Coronary artery (tissue), 2 donors: ENCODE measurements at places on chromosomes 5 and 9.

DNA sequence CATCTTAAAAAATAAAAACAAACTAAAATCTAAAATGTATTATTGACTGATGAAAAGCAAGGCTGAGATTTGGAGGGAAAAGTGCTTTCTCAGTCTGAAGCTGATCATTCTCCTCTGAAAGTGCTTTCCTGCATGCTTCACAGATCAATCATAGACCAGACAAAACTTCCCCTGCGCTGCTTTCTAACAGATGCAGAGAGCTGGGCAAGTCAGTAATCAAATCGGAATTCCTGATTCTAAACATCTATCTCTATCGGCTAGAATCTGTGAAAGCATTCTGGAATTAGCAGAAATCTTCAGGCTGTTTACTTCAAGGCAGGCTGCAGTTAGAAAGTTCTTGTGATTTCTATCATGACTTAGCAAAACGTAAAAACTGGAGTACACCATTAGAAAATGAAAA, 15.6 kb upstream of the FAM81B start:
- DNase-seq, result no peak

DNA sequence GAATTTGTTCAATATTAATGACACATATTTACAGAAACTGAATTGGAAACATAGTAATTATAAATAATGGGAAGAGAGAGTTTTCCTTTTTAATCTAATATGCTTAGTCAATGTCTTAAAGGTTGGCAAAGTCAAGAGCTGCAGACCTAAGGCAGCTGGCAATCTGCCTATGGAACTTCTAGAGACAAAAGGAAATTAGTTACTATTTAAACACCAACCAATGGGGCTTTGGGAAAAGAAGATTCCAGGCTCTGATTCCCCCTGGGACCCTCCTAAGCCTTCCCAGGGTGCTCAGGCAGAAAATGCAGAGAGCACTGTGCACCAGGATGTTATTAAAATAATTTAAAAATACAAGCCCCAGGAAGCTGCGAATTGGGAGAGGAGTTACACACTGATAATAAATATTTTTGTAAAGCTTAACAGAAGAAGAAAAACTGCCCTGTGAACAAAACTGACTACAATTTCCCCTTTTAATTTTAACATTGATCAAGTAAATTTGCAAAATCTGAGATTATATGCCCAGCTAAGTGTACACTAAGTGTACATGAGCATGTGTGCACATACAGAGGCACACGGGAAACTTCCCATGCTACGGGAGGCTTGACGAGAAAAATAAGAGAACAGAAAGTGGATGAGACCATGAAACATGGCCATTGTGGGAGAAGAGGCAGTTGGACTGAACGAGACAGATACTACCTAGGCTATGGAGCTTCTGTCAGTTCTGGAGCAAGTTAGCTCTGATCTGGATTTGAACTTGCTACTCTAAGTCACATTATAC, 77.4 kb upstream of the ADAMTS16 start:
- DNase-seq, result no peak

DNA sequence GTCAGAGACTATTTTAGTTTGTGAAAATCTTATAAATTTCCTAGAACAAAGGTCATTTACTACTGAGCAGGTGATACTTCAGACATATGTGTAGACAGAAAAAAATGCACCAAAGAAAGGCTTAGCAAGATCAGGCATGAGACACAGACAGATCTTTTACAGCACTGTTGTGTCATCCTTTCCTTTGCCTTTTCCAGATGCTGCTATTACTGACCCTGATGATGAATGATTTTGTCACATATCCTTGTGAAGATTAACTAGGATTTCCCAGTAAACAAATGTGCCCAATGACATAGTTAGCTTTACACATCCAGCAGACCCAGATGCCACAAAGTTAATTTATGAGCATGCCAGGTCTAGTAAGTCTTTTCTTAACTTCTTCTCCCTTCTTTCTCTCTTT, 68.2 kb downstream of the DMRTA1 start:
- DNase-seq, result no peak

GRCh38 chr5:107376546-107377276, 294.0 kb downstream of the EFNA5 start:
- DNase-seq, result no peak

DNA sequence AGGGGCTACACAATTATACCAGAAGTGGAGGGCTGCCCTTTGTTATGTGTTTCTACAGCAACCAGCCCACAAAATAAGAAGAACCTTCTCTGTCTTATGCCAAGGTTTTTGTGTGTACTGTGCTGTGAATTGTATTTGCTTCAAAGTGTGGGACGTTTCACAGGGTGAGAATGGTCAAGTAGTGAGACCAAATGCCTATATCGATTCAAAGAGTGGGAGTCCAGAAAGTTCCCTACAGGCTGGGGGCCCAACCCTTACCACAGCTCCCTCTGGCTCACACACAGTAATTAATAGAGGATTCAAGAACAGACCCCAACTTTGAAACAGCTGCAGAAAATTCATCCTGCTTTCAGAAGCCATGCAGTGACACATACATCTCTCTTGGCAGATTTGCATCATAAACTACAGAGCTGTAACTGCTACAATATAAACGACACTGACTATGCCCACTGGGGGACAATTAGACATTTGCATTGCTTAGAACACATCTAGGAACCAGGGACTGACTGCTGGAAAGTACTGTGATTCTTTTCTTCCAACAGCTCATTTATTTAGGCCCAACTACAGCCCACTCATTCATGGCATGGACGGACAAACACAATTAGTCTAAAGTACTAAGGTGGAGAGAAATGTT, 12.8 kb downstream of the ENC1 start:
- DNase-seq, result no peak

DNA sequence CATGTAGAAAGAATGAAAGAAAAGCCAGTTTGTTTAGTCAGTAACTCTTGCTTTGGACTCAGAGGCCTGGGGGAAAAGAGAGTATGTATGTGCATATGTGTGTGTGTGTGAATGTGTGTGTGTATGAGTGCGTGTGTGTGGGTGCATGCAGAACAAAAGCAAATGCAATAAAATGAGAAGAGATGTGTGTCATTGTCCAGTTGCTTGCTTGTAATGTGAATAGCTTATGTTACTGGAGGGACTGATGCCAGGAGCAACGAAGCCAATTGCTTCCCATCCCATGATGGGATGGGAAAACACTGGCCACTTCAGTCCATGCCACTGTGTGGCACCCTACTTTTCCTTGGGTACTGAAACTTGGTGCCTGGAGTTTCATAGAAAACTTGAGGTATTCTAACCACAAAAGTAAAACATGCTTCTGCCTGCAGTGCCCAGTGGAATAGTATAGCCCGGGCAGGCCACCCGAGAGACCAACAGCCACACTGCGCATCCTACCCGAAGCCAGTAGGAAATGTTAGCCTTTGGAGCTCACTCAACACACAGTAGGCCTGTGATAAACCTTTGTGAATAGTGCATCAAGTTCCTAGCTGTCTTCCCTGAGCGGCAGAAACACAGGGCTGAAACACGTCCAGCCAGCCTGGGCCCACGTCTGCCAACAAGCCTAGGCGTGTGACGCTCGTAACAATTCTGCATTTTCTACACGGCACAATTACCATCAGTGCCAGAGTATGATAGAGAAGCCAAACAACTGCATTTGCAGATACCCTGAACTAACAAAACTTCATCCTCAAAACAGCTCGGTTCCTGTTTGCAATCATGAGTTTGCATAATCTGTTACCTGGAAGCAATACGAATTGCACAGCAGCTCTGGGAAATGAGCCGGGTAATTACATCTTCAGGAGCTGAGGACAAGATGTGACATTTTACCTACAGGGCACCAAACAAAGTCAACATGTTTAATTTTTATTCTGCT, 198.1 kb downstream of the SYK start:
- no peak for DNase-seq

DNA sequence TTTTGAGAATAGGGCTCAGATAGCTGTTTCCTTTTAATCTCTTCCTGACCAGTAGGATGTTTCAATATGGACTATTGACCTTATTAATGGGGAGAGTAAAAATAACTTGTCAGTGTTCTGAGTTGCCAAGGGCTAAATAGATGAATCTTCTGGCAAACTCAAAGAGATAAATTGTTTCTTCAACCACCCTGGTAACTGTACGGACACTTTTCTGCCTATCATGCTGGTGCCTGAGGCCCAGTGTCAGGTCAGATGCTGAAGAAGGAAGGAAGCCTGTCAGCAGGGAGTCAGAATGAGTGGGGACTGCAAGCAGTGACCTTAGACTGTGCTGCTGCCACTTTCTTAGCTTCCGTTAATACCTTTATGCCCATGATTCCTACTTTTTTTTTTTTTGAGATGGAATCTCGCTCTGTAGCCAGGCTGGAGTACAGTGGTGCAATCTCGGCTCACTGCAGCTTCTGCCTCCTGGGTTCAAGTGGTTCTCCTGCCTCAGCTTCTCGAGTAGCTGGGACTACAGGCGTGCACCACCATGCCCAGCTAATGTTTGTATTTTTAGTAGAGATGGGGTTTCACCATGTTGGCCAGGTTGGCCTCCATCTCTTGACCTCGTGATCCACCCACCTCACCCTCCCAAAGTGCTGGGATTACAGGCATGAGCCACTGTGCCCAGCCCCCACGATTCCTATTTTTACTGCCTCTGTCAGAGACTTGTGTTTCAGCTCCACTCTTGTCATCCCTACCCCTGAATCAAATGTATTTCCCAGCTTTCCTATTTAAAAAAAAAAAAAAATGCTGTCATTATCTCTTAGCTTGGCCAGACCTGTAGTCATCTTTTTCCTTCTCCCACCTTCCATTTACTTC, 33.7 kb downstream of the TGFBR1 start:
- no peak for DNase-seq

- DNase-seq, result no peak
Measured at GRCh38 chr5:73180566-73180965, 7.6 kb downstream of the TMEM174 start.

DNA sequence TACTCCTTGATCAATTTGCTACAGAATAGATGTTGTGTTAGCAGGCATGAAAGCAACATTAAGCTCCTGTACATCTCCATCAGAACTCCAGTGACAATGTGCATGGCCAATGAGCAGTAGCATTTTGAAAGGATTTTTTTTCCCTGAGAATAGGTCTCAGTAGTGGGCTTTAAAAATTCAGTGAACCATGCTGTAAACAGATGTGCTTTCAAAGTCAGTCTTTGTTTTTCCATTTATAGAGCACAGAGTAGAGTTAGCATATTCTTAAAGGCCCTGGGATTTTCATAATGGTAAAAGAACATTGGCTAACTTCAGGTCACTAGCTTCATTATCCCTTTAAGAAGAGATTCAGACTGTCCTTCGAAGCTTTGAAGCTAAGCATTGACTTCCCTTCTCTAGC, 150.8 kb downstream of the VPS13A start:
- DNase-seq, result no peak

DNA sequence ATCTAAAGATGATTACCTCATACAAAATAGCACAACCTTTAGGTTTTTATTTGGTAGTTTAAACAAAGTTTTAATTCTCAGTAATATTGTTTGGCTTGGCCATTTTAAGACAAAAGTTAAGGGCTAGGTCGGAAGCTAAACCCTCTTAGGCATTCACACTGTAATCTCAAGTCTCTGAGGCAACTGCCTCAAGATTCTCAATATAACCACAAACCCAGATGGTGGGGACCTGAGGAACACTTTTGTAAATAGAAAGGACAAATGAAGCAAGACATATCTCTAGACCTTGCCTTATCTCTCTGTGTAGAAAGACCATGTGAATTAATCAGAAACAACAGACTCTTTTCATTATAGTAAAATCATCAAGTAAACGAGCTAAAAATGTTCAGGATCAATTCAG, 500.2 kb upstream of the CDH6 start:
- no peak for DNase-seq

DNA sequence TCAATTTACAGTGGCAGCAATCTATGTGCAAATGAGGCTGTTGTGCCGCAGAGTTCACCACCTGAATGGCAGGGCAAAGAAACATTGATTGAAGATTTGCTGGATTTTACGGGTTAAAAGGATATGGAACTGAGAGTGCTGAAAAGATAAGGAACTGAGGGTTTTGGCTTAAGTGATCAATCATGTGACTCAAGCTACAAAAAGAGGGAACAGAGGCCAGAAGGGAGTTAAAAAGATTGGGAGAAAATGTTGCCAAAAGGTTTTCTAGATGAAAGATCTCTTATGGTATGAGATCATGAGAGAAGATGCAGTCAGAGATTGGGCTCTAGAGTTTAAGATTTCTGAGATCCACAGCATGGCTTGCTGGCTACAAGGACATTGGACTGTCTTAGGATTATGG, 7.9 kb upstream of the RIMOC1 start:
- no peak for DNase-seq

DNA sequence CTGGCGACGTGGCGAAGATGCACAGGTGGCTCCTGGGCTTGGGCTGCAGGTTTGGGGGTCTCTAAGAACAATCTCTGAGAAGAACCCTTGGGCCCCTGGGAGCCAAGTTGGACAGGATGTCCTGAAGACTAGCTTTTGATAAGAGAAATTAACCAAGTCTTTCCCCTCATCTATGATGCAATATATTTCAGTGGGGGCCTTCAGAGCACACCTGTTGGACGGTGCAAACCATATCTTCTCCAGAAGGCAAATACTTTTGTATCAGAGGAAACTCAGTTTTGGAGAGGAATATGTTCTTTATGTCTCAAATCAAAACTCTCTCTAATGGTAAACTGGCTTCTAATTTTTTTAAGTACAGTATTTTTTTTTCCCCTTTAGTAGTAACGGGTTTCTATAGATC, 28.6 kb downstream of the OTULIN start:
- no peak for DNase-seq

DNA sequence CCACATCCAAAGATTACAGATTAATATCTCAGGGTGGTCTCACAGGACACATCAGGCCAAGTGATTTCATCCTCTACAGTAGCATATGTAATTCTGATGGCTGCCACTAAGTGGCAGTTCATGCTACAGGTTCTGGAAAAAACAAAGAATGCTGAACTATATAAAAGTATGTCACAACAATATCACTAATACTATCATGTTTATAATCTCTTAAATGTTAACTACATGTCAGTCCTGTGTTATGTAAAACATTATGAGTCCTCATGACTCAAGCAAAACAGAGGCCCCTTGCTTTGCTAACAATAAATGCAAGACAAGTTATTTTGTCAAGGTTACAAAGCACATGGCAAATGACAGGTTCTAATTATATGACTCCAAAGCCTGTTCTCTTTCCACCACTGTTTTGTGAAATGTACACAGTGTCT, 233.2 kb downstream of the FBXL17 start:
- DNase-seq, result no peak
